ENCODE measurements at places on chromosomes 3 and 15.

DNA sequence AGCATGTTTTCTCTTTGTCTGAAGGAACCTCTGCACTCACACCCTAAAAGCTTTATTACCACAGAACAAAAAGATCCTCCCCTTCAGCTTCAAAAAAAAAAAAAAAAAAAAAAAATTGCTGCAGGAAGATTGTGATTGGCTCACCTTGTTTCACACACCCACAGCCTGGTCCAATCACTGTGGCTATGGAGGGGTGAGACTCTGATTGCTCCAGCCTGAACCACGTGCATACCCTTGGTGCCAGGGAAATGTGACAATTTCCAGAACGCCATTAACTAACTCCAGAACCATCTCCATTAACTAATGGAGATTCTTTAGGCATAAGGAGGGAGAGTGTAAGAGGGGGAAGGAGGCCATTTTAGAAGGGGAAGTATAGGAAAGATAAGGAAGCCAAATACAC lies 106.5 kb upstream of the CRBN start:
- no peak for DNase-seq

DNA sequence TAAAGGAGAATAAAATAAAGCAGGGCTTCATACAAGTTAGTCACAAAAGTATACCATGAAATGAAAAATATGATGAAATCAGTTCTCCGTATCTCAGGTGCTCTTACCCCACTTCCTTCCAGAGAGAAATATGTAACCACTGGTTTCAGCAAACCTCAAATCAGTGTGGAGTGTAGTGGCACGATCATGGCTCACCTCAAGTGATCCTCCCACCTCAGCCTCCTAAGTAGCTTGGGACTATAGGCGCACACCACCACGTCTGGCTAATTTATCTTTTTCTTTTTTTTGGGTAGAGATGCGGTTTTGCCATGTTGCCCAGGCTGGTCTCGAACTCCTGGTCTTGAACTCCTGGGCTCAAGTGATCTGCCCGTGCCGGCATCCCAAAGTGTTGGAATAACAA lies 24.2 kb downstream of the DENND4A start:
- no peak for DNase-seq

DNA sequence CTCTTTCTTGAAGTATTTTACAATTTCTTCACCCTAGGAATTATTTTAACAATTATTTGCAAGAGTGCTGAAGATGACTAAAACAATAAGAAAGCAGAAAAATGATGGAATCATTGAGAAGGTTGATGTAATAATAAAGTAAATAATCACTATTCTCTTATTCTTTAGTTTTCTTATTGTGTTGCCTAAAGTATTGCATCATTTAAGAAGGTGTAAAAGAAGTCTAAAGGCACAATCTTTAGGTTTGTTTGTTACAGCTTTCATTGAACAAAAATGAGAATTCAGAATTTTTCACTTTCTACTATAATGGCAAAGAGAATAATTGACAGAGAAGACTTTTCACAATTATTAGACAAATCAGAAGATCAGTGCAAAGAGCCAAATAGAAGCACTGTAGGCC lies 65.2 kb downstream of the ASTE1 start:
- no peak for DNase-seq

DNA sequence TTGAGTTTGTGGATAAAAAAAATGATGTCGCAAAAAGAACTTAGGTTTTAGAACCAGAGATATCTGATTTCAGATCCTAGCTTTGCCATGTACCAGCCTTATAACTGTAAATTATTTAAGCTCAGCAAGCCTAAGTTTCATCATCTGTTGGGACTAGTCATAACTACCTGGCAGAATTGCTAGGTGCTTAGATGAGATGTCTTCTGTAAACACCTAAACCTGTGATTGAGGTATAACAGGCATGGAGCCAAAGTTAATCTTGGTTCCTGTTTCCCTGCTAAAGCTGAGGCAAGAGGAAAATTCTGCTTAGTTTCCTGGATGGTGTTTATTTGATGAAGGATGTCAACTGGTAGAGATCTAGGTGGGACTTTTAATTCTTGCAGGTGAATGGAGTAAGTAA lies 331.3 kb upstream of the RBMS3 start:
- DNase-seq = no peak

- no peak for DNase-seq
These were observed 27.3 kb downstream of the LARP6 start for GRCh38 chr15:70826634-70827033.

GRCh38 chr3:127204841-127205582 lies 12.1 kb downstream of the PRR23E start:
- DNase-seq = no peak

DNA sequence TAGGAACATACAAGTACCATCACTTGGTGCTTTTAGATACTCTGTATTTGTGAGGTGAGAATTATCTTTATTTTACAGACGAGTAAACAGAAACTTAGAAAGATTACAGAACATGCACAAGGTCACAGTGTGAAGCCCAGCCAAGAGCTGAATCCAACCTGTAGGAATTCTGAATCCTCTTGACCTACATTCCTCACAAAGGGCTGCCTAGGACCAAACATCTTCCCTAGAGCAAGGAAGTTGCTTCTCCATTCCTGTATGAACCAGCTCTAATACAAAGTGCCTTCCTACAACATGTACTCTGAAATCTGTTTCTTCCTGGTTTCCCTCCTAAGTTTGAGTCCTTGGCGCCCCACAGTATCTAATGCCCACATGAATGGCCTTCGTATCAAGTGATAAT lies 2.9 kb downstream of the HDGFL3 start:
- no peak for DNase-seq

DNA sequence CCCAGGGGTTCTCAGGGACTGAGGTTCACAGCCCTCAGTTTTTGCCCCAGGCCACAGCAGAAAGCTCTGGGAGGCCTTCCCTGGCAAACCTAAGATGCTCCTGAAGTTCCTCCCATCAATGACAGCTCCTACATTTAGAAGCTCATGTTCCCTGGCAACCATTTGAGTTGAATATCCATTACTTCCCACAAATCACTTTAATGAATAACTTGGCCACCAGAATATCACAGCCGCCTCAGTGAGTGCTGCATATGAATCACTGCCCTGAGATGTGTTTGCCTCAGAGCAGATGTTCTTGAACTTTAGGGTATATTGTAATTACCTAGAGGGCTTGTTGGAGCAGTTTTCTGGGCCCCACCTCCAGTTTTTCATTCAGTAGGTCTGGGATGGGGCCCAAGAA lies 27.4 kb downstream of the SLCO2A1 start:
- DNase-seq = no peak

DNA sequence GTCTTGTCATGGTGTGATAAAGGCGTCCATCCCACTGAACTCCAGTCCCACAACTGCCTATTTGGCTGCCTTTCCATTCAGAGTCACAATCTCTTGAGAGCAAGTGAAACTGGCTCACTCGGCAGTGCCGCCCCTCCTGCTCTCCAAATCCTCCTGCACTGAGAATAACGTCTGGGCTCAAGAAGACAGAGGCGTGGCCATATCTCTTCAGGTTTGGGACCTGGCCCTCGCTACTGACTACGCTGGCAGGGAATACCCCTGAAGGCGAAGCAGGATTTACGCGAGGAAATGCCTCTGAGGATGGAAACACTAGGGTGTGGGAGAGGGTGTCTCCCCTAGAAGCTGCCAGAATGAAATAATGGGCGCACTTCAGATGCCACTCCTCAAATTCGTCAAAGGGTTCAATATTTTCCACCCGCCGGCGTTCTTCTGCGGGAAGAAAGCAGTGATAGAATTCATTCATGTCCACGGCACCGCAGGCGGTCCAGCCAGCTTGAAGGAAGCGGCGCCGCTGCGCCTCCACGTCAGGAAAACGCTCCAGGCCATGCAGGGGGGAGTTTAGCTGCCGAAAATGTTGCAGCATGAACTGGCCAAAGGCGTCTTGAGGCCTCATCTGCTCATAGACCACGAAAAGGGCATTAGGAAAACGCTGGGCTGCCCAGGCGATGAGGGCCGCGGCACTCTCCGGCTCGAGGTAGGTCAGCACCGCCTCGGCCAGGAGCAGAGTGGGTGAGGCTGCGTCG lies 985 bp downstream of the LCMT2 start:
- peak; percentile 6 for DNase-seq

DNA sequence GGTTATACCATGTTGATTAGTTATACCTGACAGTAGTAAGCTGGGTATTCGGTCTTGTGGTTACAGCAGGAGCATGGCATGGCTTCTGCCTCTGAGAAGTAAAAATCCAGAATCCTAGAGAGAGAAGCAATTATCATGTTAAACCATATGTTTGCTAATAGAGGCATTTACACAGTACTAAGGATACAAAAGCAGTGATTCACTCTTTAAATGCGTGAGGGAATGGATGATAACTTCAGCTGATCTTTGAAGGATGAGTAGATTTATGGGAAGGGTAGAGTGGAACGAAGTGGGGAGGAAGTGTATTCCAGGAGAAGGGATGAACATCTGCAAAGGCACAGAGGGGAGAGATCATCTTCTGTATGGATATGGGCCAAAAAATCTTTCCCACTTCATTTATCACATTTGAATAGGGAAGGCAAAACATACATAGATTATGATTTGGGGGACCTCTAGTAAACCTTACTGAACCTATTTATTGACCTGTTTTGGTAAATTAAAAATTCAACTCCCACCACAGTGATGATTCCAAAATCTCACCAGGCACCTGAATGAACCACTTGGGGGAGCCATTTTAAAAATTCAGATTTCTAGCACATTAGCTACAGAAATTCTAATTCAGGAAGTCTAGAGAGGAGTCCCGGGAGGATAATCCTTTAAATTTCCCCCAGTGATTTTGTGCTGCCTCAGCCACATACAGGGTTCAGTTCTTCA lies 35.1 kb downstream of the IGSF10 start:
- DNase-seq = no peak

All from activated T-cell treated with anti-CD3 and anti-CD28 coated beads, Interleukin-2, amount 50 U/mL, for 4 hours (primary cell).